LHCN-M2 (cell line): ENCODE measurements at places on chromosomes 1 and 21.
A peak's percentile ranks its signal among the peaks of the same experiment; 100 is the strongest.

DNA sequence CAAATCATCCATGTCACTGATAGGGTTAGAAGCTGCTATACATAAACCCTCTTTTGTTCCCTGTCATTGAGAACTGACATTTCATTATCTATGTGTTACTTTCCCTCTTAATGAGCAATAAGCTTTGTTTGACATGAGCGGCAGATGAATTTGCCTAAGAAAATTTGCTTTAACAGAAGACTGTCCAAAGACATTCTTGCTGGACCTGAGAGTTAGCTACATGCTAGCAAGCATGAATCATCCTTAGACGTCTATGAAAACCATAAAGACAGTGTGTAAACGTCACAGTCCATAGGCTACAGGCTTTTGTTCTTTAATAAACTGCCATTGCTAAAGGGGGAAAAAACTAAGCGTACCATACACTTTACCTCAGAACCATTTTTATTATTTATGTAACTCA lies 73.1 kb downstream of the TNFSF4 start:
- no peak for DNase-seq

GRCh38 chr1:50774759-50775351 lies 185.2 kb downstream of the FAF1 start:
- peak; percentile 61 for DNase-seq

DNA sequence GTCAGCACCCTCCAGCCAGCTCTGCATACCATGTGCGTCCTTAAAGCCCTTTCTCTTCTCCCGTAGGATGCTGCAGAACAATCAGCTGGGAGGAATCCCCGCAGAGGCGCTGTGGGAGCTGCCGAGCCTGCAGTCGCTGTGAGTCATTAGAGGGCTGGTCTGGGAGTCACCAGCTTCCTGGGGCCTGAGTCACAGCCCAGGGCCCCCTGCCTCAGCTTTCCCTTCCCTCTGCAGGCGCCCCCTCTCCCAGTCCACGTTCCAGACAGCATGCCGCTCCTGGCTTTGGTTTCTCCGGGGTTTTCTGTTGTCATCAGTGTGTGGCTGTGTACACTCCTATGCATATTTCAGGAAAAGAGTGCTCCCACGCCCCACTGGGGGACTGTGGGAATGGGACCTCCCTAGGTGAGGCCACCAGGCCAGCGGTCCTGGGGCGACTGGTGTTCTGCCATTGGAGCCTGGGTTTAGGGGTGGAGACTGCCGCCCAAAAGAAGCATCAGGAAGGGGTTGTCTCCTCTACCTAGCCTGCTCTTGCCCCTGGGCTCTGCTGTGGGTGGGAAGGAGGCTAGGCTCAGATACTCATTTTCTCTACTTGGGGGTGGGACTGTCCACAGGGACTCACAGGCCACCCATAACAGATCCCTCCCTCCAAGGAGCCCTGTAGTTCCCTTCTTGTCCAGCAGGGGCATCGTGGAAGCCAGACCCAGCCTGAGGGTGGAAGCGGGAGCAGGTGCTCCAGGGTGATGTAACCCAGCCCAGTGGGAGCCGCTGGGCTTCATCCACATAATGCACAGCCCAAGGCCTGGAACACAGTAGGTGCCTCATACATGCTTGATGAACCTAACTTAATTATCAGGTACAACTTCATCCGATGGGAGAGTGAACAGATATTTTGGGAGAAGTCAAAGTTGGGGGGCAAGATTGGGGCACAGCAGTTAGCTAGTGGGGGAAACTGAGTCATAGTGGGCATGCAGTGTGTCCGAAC lies 42.5 kb downstream of the LGR6 start:
- peak; percentile 88 for DNase-seq

- DNase-seq: no peak
Observed at GRCh38 chr1:201013031-201013485, 10.5 kb downstream of the KIF21B start.
